Stimulated activated CD4-positive, alpha-beta T cell treated with anti-CD3 and anti-CD28 coated beads, Interleukin-12 subunit alpha, Interleukin-12 subunit beta, amount 100 ng/mL, for 24 hours (primary cell): ENCODE measurements at places on chromosomes 5 and 9.

GRCh38 chr5:3535414-3536211, 60.0 kb upstream of the IRX1 start:
- DNase-seq: no peak

DNA sequence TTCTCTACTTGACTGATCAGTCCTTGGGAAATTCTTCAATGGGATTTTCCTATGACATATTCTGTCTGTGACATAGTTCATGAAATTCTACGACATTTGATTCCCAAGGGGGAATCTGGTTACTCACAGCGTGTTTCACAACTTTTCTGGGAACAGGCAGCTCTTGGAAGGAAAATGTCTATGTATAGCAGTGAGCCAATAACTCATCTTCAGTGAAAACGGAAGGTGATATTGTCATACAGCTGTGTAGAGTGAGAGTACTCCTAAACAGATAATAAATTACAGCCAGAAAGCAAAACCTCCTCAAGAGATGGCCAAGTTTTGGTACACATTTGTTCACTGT, 91.4 kb downstream of the C9orf152 start:
- no peak for DNase-seq

GRCh38 chr9:118729981-118730380, 639.3 kb downstream of the BRINP1 start:
- DNase-seq: no peak

- no peak for DNase-seq
These were observed 25.8 kb downstream of the WNT8A start for GRCh38 chr5:138109463-138110265.

- DNase-seq: no peak
These were observed 581.8 kb downstream of the TAF11L14 start for GRCh38 chr5:18216016-18216415.

DNA sequence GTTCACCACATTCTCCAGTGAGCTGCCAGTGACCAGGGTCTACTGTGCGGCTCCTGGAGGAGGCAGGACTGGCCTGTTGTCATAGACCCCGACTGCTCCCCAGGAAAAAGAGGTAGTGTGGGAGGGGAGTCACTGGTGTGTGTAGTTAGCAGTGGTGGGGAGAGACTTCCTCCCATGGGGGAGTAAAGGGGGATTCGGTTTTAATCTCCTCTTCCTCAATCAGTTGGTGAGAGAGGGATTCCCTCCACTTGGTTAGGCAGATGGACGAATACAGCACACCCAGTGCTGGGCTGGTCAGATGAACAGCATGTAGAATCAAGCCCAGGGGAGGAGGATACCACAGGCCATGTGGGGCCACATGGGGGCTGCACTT, 207.6 kb upstream of the S1PR3 start:
- no peak for DNase-seq

DNA sequence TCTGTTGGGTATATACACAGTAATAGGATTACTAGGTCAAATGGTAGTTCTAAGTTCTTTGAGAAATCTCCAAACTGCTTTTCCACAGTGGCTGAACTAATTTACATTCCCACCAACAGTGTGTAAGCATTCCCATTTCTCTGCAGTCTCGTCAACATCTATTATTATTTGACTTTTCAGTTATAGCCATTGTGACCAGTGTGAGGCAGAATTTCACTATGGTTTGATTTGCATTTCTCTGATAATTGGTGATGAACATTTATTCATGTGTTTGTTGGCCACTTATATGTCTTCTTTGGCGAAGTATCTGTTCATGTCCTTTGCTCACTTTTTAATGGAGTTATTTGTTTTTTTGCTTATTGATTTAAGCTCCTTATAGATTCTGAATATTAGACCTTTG, 596.2 kb upstream of the DAB2 start:
- DNase-seq: no peak
